Immature natural killer cell (primary cell): ENCODE measurements at places on chromosomes 13 and 19.

GRCh38 chr13:50071379-50071778 is 56.1 kb downstream of the KCNRG start:
- no peak for DNase-seq

DNA sequence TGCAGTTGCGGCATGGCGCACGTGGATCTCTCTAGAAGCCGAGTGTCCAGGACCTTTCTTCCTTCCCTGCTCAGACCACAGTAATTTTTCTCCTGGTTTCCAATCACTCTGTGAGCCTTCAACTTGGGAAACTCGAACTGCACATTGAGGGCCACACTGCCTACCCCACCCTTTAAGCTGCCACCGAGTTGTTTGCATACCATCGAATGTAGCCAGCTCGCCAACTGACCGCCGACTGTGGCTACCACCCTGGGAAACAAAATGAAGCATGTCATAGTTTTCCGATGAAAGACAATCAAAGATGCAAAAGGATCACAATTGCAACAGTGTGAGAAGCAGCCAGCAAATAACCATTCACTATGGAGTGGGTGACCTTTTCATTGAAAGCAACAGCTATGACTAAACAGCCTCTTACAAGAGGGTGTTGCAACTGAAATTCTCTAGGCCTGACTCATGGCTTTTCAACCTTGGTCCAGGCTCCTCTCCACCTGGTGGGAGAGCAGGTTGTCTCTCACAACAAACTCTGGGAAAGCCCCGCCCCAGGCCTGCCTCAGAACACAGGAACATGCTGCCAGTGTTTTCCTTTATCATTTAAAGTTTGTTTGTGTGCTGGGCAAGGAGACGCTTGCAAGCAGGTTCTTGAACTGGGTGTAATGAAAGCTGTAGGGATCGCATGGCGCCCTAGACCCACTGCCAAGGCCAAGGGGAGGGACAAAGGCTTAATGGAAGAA is 141.7 kb upstream of the SERP2 start:
- no peak for DNase-seq

DNA sequence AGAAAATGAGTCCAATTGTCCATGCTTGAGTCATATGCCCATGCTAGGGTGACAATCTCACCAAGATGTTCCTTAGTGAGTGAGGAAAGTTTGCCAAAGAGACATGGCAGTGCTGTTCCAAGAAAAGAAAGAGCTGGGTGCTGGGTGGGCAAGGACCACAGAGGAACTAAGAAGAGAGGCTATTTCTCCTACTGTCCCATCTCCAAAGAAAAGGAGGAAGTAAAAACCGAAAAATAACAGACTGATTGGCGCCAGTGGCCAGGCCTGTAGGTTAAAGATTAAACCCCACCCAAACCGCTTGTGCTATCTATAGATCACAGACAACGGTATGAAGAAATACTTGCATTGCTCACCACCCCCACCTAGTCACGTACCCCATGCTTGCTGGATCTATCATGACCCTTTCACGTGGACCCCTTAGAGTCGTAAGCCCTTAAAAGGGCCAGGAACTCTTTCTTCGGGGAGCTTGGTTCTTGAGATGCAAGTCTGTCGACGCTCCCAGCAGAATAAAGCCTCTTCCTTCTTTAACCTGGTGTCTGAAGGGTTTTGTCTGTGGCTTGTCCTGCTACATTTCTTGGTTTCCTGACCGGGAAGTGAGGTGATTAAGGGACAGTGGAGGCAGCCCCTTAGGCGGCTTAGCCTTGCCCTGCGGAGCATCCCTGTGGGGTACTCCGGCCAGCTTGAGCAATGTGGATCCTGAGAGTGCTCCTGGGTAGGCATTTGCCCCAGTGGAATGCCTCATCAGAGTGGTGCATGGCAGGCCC is 606.5 kb downstream of the UQCRFS1 start:
- DNase-seq, result no peak

- DNase-seq, result no peak
These were observed 33.4 kb downstream of the COG6 start for GRCh38 chr13:39688699-39689405.

GRCh38 chr19:46536391-46536790 is 40.7 kb upstream of the PNMA8B start:
- no peak for DNase-seq

DNA sequence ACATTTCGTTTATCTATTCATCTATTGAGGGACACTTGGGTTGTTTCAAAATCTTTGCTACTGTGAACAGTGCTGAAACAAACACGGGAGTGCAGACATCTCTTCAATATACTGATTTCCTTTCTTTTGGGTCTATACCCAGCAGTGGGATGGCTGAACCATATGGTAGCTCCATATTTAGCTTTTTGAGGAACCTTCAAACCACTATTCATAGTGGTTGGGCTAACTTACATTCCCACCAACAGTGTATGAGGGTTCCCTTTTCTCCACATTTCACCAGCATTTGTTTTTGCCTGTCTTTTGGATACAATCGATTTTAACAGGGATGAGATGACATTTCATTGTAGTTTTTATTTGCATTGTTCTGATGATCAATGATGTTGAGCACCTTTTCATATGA is 798.2 kb downstream of the UQCRFS1 start:
- no peak for DNase-seq

- DNase-seq, result no peak
These were observed 9.1 kb downstream of the SLITRK5 start for GRCh38 chr13:87680298-87680697.

GRCh38 chr13:42039946-42040729 is 8.3 kb upstream of the DGKH start:
- DNase-seq, result peak; percentile 74

DNA sequence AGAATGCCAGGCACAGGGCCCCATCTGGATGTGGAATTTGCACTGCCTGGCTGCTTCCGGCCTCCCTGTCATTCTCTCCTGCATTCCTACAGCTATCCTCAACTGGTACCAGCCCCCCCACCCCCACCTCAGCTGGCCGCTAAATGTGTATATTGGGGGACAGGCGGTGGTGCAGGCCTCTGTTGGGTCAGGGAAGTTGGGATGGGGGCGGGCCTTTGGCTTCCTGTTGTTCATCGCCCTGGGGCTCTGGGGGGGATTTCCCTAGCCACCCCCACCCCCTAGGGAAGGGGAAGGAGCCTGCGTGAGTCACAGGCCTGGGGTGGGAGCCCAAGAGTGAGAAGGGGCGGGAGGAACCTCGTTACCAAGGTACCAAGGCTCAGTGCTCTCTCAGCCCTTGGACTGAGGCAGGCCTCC is 10.6 kb downstream of the POU2F2 start:
- peak; percentile 32 for DNase-seq

GRCh38 chr19:42253245-42254088 is 1.5 kb downstream of the ERF start:
- peak; percentile 59 for DNase-seq

GRCh38 chr19:49363268-49364082 is at the start of gene DKKL1:
Gene DKKL1, plus strand, starts transcription at chr19:49363877. Its CDS starts 122 bp downstream, at chr19:49363999.
- peak; percentile 65 for DNase-seq
